ENCODE measurements at places on chromosomes 4 and X.

DNA sequence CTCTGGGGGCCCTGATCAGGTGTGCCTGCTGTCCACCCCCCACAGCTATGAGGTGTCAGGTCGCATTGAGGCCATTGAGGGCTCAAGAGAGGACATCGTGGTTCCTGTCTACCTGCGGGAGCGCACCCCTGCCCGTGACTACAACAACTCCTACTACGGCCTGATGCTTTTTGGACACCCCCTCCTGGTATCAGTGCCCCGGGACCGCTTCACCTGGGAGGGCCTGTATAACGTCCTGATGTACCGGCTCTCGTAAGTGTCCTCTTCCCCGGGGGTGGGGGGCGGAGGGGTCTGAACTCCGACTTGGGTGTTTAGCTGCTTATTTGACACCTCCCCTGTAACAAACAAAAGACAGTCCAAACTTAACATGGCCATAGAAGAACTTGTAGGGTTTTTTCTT, 10.5 kb downstream of the USP11 start:
- DNase-seq: no peak

DNA sequence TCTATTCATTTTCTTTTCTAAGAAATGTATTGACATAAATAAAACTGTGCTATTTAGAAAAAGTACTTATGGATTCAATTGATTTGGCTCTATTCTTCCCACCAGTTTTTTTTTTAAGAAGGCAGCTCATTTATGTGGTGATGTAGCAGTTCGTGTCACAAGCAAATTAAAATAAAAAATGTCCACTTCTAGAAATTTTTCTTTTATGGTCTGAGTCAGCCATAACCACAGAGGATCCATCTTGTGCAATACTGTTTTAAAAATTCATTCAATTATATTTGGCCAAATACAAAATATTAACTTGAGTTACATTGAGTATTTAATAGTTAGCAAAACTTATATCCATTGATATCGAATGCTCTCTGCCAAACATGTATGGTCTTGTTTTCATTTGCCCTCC, 207.9 kb upstream of the FAT1 start:
- no peak for DNase-seq

GRCh38 chr4:167119392-167119791, 114.9 kb downstream of the SPOCK3 start:
- no peak for DNase-seq

DNA sequence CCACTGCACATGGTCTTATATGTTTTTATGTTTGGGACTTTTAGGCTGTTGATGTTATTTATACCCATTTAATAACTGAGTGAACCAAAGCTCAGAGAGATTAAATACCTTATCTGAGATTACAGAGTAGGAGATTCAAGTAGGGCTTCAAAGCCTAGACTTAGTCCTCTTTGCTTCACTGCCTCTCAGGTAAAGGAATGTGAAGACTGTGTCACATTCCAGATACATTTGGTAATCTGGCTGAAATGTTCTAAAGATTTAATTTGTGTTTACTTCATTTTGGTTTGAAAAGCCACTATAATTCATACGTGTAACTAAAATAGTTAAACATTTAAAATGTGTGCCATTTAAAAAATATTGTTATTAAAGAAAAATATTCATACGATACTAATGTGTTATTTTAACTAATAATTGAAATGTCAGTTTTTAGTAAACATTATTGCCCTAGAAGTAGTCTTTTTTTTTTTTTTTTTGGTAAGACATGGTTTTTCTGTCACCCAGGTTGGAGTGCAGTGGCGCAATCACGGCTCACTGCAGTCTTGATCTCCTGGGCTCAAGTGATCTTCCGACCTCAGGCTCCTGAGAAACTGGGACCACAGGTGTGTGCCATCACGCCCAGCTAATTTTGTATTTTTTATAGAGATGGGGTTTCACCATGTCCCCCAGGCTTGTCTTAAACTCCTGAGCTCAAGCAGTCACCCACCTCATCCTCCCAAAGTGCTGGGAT, 54.3 kb downstream of the WWC2 start:
- no peak for DNase-seq

GRCh38 chr4:87824352-87824751, 8.4 kb upstream of the MEPE start:
- no peak for DNase-seq

DNA sequence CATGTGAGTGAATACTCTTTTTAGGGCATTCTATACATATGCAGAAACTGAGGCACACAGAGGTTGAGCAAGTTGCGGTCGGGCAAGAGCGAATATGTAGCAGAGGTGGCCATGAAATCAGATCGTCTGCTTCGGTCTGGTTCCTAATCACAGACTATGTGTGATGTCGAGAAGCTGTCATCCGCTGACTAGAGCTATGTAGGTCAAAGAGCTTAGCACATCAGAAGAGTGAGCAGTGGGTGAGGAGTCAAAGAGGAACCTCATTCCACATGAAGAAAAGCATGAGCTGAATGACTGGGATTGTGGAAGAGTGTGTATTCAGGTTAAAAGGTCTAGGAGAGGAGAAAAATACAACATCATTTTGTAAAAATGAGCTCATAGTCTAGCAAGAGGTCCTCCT, 19.0 kb downstream of the GAB3 start:
- DNase-seq: no peak

DNA sequence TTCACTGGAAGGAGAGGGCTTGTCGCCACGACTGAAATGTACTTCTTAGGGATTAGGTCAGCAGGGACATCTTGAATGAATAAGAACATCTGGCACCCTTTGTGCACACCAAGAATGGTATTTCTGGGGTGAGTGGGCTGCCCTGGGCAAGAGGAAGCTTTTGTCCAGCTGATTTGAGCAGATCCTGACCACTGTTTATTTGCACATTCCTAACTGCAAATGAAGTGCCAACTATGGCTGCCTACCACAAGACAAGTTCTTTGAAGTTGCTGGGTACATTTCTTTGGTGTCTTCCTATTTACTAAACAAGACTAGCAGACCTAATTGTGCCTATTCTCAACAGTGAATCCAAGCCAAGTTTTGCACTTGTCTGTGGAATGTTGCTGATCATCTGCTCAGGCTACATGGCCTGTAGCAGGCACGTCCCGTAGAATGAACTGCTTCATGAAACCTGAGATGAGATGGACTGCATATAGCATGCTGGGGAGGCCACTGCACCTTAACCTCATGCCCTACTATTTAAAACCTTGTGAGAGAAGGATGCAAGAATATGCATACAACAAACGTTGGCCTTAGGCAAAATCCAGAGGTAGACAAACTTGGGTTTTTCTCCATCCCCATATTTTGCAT, 45.0 kb downstream of the PIR start:
- no peak for DNase-seq

Data from naive thymus-derived CD8-positive, alpha-beta T cell (primary cell).